Dorsolateral prefrontal cortex (tissue), 122 donors: ENCODE measurements at places on chromosomes 16 and 17.

GRCh38 chr17:77287432-77288068 is 146.8 kb downstream of the SEC14L1 start:
- no peak for DNase-seq

DNA sequence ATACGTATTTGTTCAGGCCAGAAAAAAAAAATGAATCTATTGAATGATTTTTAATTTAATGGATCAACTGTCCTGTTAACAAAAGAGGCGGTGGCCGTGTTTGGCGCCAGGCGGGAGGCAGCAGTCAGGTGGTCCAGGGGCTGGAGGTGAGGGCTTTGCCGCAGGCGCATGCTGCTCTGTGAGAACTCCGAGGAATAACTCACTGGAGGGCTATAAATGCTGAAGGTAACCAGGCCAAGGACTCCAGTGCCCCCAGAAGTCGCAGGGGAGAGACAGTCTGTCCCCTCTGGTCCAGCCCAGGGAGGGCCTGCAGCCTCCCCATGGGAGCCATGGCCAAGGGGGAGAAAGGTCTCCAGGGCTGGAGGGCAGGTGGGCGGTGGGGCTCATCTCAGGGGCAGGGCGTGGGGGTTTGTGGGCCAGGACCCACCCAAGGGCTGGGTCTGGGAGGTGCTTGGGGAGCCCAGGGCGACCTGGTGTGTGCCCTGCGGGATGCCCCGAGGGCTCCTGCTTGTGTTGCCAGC is 7.1 kb upstream of the BAHCC1 start:
- no peak for DNase-seq

GRCh38 chr17:2239882-2240430 is 63.6 kb downstream of the SMG6 start:
- DNase-seq: no peak

DNA sequence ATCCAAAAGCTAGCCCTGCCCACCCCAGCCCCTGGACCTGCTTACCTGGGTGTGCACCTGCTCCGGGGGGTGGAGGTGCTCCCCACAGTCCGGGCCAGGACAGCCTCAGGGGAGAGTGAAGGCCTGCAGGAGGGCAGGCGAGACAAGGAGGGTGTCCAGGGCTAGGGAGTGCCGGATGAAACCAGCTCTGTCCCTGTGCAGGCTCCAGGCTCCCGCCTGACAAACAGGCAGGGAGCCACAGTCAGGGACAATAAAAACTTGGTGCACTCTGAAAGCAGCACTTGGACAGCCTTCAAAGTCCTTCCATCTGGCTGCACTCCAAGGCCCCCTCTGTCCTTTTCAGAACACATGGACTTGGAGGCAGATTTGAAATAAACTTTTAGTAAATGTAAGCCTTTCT is 3.9 kb downstream of the PAQR4 start:
- no peak for DNase-seq

DNA sequence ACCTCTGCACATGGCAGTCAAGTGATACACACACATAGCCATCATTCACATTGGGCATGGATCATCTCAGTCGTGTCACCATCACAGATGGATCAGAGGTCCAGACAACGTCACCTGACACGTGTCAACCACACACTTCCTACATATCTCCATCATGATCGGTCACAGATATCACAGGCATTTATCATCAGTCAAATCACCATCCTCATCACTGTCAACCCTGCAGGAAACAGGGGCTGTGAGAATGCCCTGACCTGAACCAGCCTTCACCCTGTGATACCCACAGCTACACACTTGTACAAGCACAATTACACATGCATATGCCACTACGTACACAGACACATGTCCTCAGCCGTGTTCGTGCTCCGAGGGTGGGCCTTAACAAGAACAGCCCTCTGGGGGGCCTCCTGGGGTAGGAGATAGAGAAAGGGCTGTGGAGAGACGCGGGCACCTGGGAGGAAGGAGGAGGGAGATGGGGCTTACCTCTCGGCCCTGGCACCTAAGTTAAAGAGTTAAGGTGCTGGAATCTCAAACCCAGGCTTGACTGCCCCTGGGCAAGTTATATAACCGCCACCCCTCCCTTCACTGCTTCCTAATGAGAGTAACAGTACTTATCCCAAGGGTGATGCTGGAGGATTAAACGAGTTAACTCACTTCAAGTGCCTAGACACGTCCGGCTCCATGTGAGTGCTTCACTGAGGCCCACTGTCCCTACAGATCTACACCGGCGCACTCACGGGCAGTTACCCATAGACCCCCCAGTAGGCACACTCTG is 1.1 kb downstream of the SLC12A4 start:
- no peak for DNase-seq

GRCh38 chr17:4566785-4567184 is 6.4 kb upstream of the GGT6 start:
- DNase-seq: peak; percentile 57

GRCh38 chr16:73794994-73795393 is 501.6 kb upstream of the PSMD7 start:
- DNase-seq: no peak

- DNase-seq: no peak
Measured at GRCh38 chr17:80898716-80899115, 92.9 kb upstream of the CHMP6 start.

GRCh38 chr17:394718-395095 is 42.1 kb upstream of the RPH3AL start:
- DNase-seq: no peak

DNA sequence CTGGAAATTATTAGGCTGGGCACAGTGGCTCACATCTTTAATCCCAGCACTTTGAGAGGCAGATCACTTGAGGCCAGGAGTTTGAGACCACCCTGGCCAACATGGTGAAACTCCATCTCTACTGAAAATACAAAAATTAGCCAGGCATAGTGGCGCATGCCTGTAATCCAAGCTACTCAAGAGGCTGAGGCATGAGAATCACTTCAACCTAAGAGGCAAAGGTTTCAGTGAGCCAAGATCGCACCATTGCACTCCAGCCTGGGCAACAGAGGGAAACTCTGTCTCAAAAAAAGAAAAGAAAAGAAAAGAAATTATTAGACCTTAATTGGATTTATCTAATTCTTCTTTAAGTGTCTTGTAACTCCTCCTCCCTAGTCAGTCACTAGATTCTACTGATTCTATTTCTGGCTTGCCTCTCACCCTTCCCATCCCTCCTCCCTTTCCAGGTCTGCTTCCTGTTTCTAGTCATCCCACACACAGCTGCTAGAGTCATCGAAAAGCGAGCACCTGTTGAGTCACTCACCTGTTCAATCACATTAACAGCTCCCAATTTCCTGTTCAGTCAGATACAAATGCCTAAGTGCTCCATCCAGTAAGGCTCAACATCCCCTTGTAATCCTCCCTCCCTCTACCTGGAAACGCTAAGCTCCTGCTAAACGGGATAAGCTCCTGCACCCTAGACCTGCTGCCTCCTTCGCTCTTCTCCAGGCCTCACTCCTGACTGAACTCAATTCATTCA is 34.6 kb downstream of the ERN1 start:
- no peak for DNase-seq

GRCh38 chr17:8506145-8506544 is 70.5 kb downstream of the NDEL1 start:
- DNase-seq: no peak

GRCh38 chr16:73890186-73891128 is 406.2 kb upstream of the PSMD7 start:
- no peak for DNase-seq

- no peak for DNase-seq
Measured at GRCh38 chr16:3938471-3938842, 57.9 kb upstream of the CREBBP start.

- no peak for DNase-seq
Measured at GRCh38 chr16:23020084-23020483, 129.2 kb downstream of the USP31 start.

- DNase-seq: no peak
Measured at GRCh38 chr17:40176754-40177110, 538 bp upstream of the RAPGEFL1 start.

GRCh38 chr17:45755050-45755449 is 29.1 kb upstream of the CRHR1 start:
- DNase-seq: no peak

GRCh38 chr16:50309527-50310307 is 43.4 kb downstream of the ADCY7 start:
- DNase-seq: peak; percentile 33

GRCh38 chr17:76255801-76256429 is 9.2 kb upstream of the UBALD2 start:
- no peak for DNase-seq

- no peak for DNase-seq
Measured at GRCh38 chr17:47915776-47916398, 19.9 kb downstream of the SP2 start.

DNA sequence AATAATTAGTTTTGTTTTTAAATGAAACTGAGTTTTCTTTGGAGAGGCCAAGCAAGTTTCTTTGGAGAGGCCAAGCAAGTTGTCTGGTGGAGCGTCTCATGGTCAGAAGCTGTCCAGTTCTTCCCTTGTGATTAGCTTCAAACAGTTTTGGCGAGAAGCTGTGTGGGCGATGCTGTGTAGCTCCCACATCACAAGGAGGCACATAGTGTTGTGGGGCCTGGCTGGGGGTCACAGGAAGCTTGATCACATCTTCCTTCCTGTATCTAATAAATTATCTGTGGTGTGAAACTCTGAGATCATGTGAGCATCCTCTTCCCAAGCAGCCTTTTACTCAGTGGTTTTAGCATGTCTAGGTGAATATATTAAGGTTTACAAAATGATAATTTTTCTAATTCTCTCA is 33.9 kb downstream of the SPECC1 start:
- no peak for DNase-seq

DNA sequence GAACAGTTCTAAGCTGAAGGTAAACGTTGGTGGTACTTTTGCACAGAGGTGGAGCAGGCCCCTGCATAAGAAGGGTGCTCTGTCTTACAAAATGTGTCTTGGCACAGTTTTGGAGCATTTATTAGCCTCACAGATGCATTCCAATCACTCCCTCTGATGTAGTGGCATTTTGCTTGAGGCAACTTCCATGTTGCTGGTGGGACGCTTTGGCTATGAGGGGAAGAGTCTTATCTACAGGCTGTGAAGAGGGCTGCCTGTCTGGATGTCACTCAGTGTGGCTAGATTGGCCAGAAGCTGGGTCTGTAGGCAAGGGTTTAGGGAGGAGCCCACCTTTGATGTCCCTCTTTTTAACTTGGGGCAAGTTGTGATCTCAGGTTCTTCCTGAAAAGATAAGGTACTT is 2.6 kb upstream of the RARA start:
- no peak for DNase-seq

- DNase-seq: no peak
Measured at GRCh38 chr16:22264786-22265185, 32.4 kb upstream of the POLR3E start.

DNA sequence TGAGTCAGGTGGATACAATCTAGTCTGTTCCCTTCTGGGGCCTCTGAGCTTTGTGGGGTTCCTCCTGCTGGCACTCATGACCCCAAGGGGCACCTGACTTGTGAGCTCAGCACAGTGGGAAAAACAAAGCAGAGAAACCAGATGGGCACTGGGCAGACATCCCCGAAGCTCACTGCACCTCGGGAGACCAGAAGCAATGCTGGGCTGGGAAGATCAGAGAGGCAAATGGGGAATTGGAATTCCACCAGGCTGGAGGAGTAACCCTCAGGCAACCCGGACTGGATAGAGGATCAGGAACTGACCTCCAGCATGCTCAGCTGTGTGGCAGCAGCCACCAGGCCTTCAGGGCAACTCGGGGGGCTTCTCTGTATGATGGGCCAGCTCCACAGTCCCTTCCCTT is 50.3 kb downstream of the ABCC12 start:
- DNase-seq: no peak

DNA sequence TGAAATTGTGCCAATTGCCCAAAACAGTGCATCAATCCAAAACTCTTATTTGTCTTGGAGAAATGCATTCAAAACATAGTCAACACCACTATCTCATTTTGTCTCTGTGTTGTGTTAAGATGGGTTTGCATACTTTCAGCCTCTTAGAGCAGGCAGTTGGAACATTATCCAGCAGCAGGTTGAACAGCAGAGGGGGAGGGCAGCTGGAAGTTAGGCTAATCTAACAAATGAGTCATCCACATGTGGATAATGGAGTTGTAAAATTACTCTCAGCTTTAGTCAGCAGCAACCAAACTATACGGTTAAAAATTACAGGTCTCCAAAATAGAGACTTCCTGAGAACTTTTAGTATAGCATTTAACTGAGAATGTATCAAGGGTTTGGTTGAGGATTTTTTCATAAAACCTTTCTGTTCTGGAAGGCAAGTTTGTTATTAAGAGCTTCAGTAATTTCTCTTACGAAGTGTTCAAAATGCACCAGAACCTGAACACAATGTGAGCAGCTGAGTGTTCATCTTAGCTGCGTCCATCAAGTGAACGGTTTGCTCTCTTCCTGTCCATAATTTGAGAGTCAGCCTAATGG is 46.3 kb downstream of the PRKCA start:
- no peak for DNase-seq

DNA sequence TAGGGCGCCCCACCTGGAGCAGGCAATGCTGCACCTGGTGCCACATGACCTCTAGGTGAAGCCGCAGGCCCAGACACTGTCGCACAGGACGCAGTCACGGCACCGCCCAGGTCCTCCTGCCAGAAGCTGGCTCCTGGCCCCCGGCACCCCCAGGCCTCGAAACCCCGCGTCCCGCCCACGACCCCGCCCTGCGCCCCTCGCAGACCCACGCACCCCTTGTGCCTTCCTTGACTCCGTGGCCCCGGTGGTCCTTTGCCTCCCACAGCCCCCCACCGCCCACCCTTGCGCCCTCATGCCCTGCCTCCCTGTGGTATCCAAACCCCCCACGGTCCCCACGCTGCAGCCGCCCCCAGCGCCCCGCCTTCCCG is 6.3 kb upstream of the C1QTNF8 start:
- no peak for DNase-seq

- DNase-seq: no peak
Measured at GRCh38 chr17:81574643-81574956, 22.4 kb upstream of the FAAP100 start.

DNA sequence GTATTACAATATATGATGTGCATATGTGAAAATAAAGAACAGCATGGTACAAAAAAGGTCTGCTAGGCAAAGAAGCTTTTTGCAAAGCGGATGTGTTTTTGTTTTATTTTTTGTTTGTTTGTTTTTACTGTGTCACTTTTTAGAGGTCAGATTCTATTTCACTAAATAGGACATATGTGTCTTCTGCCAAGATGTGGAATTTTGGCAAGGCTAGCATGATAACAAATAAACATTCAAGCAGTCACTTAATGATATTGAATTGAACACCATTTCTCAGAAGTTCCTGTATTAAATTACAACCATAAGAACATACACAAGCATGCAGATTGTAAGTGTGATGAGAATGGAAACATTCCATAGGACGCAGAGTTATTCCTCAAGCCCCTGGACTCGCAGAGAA is 492.7 kb downstream of the WWOX start:
- DNase-seq: no peak

DNA sequence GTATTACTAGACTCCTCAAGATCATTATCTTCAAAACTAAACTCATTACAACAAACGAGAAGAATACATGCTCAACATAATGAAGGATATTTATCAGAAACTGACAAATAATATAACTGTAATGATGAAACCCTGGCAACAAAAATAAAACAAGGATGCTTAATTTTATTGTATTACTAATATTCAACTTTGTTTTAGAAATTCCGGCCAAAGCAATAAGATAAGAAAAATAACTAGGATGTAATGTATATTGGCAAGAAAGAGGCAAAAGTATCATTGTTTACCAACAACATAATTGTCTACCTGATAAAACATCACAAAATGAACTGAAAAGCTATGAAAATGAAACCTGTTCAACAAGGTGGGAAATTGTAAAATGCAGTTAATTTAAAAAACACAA is 588.3 kb upstream of the ZFHX3 start:
- no peak for DNase-seq

GRCh38 chr17:80660527-80661198 is 116.0 kb downstream of the RPTOR start:
- no peak for DNase-seq
